Epithelial cell of proximal tubule (primary cell): ENCODE measurements at places on chromosomes 16 and 17.

GRCh38 chr16:81592353-81592866 lies 147.8 kb downstream of the CMIP start:
- no peak for DNase-seq

GRCh38 chr16:34802396-34802795 lies 1343.0 kb downstream of the TP53TG3F start:
- no peak for DNase-seq

- DNase-seq, result no peak
These were observed 26.0 kb downstream of the TBX4 start for GRCh38 chr17:61478026-61478789.

DNA sequence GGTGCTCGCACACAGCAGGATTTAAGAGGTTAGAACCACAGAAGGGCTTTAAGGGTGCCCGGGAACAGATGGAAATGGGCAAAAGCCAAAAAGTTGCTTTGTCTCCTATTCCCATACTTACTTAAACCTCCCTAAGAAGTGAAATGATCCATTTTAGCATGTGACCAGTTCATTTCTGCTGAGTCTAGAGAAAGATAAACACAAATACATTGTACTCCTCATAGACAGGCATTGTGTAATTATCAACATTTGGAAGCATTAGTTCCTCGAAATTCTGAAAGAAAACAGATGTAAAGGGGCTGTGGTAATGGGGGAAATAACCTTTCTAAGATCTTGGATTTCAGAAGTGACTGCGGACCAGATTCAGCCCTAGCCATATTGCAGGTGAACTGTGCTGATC lies 178.3 kb downstream of the CYB561 start:
- no peak for DNase-seq

DNA sequence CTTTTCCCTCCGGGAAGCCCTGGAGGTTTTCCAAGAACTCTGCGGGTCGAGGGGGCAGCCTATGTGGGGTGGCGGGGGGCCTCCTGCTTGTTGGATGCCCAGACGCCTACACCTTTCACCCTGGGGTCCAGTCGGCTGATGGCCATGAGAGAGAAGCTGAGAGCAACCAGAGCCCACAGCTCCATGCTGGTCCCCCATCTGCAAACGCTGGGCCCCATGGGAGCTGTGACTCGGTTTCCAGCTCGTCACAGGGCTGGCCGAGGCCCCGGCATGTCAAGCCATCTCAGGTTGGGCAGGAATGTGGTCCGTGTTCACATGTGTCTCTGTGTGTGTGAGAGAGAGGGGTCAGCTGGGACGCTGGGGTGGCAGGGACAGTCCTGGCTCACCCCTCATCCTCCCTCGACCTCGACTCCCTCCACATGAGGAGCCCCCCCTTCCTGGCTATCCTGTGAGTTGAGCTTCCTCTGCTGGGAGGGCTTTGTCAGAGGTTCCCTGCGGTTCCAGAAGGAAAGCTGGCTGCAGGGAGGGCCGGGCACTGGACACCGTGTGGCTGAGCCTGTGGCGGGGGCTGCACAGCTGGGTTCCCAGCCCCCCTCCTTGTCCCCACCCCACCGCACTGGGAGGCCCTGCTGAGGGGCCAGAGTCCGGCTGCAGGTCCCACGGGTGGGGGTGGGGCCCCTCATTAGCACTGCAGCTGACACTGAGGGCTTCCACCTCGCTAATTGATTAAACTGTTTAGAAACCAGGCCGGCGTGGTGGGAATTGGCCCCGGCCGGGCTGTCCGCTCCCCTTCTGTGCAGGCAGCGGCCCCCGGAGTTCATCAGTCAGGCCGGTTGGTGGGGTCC lies 19.1 kb downstream of the METRNL start:
- DNase-seq, result no peak

DNA sequence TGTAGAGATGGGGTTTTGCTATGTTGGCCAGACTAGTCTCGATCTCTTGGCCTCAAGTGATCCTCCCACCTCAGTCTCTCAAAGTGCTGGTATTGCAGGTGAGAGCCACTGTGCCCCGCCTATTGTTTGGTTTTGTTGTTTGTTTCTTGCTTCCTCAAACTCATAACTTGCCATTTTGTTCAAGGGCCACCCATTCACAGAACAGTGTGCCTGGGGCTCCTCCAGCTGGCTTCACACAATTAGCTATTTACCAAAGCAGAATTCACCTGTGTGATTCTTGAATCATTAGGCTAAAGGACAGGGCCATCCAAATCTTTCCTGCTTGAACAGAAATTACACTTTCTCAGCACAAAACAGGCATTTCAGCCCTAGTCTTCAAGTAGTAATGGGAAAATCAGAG lies 7.2 kb downstream of the ABHD15 start:
- no peak for DNase-seq

GRCh38 chr17:1201132-1201702 lies 21.4 kb upstream of the ABR start:
- DNase-seq, result no peak

DNA sequence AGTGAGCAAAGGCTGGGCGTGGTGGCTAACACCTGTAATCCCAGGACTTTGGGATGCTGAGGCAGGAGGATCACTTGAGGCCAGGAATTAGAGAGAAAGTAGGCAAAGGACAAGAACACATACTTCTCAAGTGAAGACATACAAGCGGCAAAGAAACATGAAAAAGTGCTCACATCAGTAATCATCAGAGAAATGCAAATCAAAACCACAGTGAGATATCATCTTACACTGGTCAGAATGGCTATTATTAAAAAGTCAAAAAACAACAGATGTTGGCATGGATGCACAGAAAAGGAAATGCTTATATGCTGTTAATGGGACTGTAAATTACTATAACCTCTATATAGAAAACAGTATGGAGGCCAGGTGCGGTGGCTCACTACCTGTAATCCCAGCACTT lies 12.2 kb upstream of the SLX4 start:
- DNase-seq, result no peak

GRCh38 chr16:85564277-85565051 lies 48.7 kb upstream of the GSE1 start:
- DNase-seq, result no peak

DNA sequence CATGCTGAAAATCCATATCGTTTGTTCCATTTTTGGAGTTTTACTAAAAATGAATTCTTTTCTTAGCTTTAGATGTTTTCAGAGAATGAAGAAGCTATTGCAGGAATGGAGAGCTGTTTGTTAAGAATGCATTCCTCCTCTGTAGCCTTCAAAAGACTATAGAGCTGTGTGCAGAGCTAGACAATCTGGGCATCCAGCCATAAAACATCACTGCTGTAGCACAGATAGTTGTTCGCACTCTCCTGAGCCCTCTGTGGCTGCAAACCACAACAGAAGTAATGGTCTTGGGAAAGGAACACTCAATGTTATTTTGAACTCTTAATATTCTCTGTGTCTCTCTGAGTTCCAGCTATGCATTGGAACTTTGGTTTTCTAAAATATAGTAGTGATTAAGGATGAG lies 4.9 kb downstream of the TNRC6C start:
- no peak for DNase-seq

GRCh38 chr16:26601335-26601734 lies 465.4 kb upstream of the C16orf82 start:
- no peak for DNase-seq

GRCh38 chr17:27995554-27995953 lies 46.9 kb upstream of the NLK start:
- no peak for DNase-seq

GRCh38 chr16:87702325-87702811 lies 63.4 kb downstream of the KLHDC4 start:
- DNase-seq, result no peak

GRCh38 chr16:678858-679813 lies 1.1 kb upstream of the STUB1 start:
- no peak for DNase-seq

DNA sequence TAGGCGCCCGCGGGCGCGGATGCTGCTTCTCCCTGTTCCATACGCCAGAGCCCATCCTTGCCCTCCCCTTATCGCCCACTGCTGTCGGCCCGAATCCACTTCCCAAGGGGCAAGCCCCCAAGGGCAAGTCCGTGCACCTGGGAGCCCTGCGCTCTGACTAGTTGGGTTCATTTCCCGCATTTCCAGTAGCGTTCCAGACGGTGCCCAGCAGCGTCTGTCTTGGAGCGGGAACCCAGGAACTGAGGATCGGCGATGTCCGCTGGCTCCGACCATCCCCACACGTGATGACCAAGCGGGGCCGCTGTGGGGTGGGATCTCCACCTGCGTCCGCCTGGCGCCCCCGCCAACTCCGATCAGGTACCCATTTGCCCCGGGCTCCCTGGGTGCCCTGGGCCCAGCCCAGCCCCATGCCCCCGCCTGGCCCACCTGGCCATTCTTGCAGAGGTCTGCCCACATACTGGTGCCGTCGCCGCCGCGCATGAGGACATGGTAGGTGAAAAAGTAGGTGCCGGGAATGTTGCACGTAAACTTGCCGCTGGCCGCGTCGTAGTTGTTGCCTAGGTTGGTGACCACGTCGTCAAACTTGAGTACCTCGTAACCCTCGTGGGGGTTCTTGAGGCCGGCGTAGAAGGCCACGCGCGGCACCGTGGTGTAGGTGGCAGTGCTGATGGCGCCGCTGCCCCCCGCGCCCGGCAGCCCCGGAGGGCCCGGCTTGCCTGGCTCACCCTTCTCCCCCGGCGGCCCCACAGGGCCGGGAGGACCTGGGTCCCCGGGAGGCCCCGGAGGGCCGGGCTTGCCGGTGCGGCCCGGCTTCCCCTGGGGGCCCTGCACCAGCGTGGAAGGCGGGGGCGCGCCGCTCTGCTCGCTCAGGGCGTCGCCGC lies 837 bp downstream of the C1QL1 start:
- DNase-seq, result no peak
